ENCODE measurements at places on chromosomes 5 and 9.

- DNase-seq: no peak
Observed at GRCh38 chr9:134056483-134057306, 11.1 kb downstream of the BRD3 start.

- no peak for DNase-seq
Observed at GRCh38 chr5:129978270-129978669, 74.0 kb downstream of the CHSY3 start.

GRCh38 chr5:176134529-176135223 is 103.5 kb upstream of the SIMC1 start:
- no peak for DNase-seq

- no peak for DNase-seq
Observed at GRCh38 chr5:122351416-122352157, 39.5 kb downstream of the SNCAIP start.

GRCh38 chr5:4196744-4197143 is 601.1 kb downstream of the IRX1 start:
- no peak for DNase-seq

DNA sequence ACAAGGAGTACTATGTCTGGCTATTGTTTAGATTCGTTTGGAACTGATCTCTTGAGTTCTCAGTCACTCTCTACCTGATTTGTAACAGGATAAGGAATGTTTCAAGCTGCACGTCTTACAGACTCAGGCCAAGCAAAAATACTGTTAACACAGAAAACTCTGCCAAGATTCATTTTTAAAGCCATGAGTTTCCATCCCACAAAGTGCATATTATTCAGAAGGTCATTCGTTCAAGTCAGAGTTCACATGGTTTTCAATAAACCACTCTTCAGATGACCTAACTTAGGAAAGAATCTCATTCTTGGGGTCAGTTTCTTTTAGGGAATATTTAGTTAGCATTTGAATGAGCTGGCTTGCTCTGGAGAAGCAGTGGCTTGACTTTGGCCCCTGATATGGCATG is 49.3 kb downstream of the F2R start:
- peak; percentile 90 for DNase-seq

DNA sequence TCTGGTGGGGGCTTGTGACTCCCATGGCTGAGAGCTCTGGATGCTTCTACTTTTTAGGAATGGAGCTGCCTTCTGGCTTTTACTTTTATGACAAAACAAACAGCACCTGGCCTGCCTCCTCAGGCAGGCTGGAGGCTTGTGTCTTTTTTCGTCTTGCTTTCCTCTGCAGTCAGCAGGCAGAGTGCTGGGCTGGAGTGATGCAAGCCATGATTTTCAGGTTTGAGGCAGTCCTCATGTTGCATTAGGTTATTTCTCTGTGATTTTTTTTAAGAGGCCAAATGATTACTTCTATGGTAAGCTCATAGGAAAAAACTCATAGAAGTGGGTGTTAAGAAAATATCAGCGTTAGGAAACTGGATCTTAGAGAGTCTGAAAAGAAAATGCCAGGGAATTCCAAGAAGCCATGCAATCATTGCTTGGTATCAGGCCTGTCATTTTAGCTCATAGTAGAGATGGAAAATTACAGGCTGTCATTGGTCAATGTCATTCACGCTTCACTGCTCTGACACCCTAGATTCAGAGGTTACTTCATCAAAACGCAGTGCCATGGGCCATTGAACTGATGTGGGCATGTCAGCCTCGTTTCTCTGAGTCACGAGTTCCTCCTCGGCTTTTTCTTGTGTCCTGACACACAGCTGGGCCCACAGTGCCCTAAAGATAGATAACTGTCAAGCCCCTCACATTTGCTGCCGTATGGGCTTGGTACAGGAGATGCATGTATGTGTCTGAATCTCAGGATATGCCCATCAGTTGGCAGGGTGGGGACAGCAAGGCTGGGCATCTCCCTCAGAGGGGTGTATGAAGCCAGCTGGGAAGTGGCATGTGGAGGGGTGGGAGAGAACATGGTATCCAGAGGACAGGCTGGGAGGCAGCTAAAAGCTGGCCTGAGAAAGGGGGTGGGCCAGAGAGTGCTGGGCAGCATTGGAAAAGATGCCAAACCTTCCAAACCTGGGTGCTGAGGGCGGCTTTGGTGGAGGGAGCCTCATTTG is 151.8 kb downstream of the HSPA4 start:
- DNase-seq: no peak

DNA sequence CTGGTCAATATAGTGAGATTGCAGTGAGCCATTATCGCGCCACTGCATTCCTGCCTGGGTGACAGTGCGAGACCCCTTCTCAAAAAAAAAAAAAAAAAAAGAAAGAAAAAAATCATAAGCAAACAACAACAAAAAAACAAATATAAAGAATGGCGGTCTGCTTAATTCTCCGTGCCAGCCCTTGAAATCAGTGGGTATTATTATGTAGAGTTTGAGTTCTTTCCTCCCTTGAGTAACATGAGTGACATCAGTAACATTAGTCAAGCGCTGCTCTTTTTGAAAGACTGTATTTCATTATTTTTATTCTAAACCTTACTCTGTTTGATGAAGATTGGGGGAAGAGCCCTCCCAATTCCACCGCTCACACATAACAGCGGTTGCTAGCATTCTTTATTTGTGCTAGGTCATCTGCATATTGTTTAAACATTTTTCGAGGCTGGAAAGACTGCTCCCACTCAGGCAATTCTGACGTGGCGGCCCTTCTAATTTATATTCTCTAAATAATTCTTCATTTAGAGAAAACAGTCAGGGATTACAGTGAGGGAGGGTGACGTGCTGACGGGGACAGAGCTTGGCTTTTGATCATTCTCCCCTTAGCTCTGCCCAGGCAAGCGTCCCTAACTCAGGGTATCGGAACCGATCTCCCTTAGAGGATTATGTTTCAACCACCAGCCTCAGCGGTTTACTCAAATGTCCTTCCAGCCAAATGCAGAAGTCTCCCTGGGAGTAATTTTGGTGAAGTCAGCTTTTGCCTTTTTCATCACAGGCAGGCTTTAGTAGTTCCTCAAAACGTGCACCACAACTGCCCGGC is 860 bp upstream of the MARCHF6 start:
- DNase-seq: peak; percentile 51

- DNase-seq: no peak
Observed at GRCh38 chr5:153985498-153985897, 53.2 kb downstream of the FAM114A2 start.

GRCh38 chr9:120899490-120900068 is 22.6 kb upstream of the PHF19 start:
- DNase-seq: no peak

- DNase-seq: no peak
Observed at GRCh38 chr5:129958581-129958980, 54.3 kb downstream of the CHSY3 start.

DNA sequence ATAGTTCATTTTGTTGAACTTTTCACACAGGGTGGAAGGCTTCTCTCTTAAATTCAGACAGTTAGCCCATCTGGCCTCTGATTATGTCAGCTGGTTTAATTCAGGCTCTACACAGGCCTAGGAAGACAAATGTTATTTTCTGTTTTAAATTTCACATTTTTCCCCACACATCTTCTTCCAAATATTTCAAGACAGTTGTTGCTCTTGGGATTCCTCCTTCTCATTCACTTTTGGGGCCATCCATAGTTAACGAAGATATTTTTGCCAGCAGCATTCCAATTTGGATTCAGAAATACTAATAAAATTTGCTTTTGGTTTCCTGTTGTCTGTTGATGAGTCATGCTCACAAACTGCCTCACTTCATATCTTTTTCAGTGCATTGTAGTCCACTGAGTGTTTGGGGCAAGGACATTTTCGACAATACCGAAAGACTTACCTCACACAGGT is 475.4 kb downstream of the DMAC1 start:
- DNase-seq: no peak

- DNase-seq: peak; percentile 90
Observed at GRCh38 chr5:120152472-120152871, 311.6 kb upstream of the PRR16 start.

DNA sequence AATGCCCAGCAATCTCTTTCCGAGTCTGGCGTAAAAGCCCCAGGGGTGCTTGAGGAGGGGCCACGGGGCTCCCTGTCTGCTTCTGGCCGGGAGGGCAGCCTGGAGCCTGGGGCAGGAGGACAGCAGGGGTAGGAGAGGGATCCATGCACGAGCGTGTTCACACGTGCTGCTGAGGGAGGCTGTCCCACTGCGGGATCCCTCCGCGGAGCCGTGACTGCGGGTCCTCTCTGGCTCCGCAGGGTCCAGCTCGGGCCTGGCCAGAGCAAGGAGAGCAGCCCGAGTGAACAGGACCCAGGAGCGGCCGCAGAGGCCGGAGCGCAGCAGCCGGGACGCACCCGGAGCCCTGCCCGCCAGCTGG is 78.4 kb downstream of the ZNF354C start:
- DNase-seq: no peak

- no peak for DNase-seq
Observed at GRCh38 chr5:56055287-56055686, 60.5 kb upstream of the IL6ST start.

- DNase-seq: peak; percentile 75
Observed at GRCh38 chr5:13985731-13986418, 41.4 kb upstream of the DNAH5 start.

DNA sequence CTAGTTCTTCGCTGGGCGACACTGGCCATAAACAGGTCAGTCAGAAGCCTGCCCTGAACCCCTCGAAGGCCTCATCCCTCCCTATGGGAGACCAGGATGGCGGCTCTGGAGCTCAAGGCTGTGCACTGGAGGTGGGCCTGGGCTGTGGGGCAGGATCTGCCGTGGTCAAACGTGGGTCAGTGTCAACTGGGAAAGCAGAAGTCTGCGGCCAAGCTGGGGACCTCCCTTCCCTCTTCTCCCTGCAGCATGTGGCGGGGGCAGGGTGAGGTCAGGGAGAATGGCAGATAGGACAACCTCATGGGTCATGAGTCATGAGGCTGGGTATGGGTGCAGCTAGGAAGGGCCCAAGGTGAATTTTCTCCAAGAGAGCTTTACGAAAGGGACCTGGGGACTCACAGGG is 132.9 kb downstream of the RXRA start:
- no peak for DNase-seq

DNA sequence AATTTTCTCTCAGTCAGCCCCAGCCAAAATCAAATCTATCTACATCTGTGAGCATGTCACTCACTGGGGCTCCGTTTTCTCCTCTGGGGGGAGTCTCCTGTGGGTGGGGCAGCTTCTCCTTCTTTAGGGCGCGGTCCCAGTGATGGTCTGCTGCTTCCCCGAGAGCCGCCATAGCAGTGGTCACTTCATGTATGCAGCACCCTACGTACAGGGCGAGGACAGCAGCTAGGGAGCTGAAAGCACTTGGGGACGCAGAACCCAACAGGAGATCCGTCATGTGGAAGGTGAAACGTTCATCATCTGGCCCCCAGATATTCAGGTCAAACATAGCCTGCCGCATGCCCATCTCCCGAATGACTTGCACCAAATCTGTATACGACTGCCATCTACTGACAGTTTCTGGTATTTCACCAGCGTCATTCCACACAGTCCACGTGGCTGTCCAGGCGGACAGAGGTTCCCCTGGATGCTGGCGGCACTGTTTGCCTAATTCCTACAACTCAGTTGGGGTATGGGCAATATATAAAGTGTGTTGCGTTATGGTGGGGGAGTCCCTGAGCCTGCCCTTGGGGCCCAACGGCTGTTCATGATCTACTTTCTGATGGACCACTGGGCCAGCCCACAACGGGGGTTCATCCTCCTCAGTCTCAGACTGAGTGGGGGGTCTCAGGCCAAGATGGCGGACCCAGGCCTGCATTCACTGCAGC is 795.0 kb downstream of the EFNA5 start:
- DNase-seq: no peak

- no peak for DNase-seq
Observed at GRCh38 chr9:124505006-124505900, 1.9 kb downstream of the NR5A1 start.

- DNase-seq: no peak
Observed at GRCh38 chr9:120438836-120439546, 141.0 kb downstream of the CDK5RAP2 start.

DNA sequence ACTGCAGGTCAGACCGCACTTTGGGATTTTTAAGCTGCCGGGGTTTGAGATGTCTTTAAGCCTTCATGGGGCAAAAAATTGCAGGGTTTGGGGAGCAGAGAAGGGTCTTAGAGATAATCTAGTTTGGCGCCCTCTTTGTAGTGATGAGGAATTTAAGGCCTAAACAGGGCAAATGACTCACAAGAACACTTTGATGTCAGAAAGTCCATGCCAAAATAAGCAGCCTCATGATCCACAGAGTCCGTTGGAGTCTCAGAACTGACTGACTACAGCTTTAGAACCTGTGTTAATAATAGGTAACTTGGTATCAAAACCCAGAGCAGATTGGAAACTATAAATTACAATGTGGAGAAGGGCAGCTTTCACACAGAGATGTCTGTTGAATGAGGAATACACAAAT is 35.9 kb upstream of the PTGS1 start:
- no peak for DNase-seq

GRCh38 chr5:95446560-95447221 is 55.5 kb downstream of the FAM81B start:
- no peak for DNase-seq

Data from stromal cell of bone marrow (primary cell).